Fibroblast of skin of left biceps (primary cell): ENCODE measurements at places on chromosomes 11 and 22.

- no peak for DNase-seq
Measured at GRCh38 chr22:25057013-25057881, 104.7 kb downstream of the KIAA1671 start.

GRCh38 chr11:92332986-92333385 lies 108.4 kb downstream of the FAT3 start:
- DNase-seq: peak; percentile 23

GRCh38 chr11:34910817-34911216 lies 5.4 kb downstream of the APIP start:
- no peak for DNase-seq

DNA sequence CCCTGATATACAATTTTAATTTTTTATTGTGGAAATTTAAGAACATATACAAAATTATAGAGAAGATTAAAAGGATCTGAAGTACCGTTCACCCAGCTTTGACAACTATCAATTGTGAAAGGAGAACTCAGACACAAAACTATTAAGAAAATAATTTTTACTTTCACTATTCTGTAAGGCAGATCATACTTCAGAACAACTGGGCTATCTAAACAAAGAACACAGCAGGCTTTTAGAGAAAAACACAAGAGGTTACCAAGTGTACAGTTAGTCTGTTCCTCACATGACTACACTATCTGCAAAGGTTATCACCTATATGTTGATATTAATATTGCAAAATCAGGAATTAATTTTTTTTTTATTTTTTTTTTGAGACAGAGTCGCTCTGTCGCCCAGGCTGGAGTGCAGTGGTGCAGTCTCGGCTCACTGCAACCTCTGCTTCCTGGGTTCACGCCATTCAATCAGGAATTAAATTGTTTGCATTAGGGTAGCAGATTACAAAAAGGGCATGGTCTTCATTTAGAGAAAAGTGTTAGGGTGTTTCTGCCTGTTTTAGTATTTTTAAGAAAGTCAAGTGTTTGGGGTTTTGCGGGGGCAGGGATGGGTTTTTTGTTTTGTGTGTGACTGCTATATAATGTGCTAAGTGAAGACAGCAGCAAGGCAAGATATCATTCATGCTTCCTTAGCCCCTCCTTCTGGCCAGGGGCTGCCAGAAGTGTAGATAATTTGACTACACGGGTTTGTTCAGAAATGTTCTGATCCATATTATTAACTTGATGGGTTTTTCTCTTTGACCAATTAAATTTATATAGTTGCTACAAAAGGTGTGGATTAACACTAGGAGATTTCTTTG lies 27.6 kb upstream of the SIK2 start:
- no peak for DNase-seq

- DNase-seq: no peak
Measured at GRCh38 chr11:67274768-67275605, 8.7 kb downstream of the GRK2 start.

DNA sequence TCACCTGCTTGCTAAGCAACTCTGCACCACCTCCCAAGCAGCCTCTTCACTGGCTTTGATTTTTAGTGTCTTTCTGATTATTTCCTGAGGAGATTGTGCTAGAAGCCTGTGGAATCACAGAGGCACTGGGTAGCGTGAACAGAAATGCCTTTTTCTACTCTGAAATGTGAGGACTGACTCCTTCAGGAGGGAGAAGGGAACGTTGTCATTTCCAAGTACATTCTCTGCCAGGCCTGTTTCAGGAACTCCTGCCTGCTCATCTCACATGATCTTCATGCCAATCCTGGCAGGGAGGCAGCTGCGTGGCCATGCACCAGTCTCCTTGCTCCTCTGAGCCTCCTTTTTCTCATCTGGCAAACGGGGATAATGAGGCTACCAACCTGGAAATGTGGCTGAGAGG lies 49.8 kb upstream of the PRDM11 start:
- DNase-seq: no peak

GRCh38 chr11:70888061-70888460 lies 364.3 kb downstream of the SHANK2 start:
- no peak for DNase-seq

DNA sequence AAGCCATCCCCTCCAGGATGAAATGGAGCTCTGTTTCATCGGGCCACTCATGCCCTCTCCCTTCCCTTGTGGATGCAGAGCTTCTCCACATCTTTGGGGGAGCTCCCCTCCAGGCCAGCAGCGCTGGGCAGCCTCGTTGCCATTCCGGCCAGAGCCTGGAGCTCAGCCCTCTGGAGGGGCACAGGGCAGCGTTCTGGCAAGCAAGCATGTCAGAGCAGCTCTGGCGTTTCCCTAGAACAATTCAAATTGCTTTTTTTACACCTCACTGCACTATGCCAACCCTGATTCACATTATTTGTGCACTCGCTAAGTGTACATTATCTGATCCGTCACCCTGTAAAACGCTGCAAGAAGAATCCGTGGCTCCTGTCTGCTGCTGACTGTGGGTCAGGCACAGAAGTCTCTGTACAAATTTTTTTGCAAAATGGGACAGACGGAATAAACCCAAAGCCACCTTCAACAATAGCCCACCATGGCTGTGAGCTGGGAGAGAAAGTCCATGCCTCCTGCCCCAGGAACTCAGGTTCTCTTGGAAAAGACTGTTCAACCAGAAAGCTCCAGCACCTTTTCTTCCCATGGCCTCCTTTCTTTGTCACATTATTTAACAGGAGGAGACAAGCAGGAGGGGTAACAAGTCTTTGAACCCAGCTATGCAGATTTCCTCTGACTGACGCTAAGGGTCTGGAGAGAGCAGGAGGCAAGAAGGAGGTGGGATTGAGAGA lies 139.5 kb upstream of the CADM1 start:
- DNase-seq: no peak

DNA sequence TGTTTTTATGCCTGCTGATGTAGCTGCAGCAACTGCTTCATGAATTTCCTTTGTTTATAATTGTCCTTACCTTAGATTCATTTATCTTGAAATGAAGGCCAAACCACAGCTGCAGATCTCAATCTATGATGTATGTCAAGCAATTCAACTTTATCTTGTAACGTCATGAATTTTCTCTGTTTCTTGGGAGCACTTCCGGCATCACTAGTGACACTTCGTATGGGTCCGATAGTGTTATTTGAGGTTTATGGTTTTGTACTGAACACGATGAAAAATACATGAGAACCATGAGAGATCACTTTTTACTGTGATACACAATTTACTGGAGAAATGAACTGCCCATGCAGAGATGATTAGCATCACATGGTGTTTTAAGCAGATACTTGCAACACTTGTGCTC lies 98.5 kb downstream of the CSTPP1 start:
- DNase-seq: no peak

DNA sequence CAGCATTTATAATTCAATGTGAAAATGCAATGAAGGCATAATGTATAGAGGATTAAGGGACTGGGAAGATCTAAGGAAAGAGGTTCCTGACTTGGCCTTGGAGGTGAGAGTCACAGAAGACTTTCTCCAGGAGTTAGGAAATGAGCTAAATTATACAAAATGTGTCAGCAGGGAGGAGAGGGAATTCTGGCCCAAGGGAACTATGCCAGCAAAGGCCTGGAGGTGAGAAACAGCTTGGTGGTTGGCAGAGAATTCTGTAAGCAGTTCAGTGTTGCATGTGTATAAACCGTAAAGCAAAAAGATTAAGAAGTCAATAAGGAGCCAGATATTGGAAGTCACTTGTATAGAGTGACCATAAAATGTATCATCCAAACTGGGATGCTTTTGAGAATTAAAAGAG lies 142.2 kb upstream of the SESN3 start:
- DNase-seq: no peak

DNA sequence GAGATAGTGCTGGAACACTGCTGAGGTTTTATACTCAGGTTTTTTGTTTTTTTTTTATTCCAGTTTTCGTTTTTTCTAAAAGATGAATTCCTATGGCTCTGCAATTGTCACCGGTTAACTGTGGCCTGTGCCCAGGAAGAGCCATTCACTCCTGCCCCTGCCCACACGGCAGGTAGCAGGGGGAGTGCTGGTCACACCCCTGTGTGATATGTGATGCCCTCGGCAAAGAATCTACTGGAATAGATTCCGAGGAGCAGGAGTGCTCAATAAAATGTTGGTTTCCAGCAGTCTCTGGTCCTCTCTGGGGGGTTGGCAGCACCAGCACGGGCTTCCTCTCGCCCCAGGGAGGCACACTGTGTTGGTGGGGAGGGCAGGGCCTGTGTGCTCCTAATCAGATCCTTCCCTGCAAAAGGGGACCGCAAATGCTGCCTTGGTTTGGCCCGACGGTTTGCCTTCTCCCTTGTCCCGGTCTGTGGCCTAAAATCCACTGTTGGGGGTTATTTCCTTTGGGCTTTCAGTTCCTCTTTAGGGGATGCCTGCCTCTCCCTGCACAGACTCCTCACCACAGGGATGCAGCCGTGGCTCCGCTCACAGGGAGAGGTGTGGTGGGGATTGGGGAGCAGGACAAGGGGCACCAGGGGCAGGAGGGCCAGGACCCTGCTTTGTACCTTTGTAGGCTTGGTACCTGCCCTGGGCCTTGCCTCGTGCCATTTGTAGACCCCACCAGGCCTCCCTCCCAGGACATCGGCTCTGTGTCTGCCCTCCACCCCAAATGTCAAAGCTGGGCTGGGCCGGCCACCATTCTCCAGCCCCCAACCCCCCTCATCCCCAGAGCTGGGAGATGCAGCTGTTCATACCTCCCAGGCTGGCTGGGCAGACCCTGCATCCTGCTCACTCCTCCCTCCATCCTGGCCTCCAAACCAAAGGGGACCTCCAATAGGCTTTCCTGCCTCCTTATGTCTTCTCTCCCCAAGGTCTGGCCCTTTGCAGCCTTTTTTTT lies 13.5 kb downstream of the MCAT start:
- DNase-seq: no peak

GRCh38 chr11:71223671-71224660 lies 28.4 kb downstream of the SHANK2 start:
- DNase-seq: no peak

DNA sequence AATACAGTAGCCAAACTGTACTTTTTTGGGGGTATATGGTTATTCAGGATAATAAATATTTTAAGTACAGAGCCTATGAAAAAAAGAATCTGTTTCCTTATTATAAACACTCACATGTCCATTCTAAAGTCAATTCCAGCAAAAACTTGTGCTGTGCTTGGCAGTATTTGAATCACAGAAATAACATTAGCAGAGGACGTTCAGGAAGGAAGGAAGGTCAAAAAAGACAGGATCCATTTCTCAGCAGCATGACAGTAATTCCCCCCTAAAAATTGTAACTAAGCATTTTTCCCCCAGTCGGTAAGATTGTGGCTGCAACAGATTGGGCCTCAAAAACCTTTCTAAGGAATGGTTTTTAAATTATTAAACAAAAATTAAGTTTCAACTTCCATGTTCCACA lies 124.8 kb downstream of the ATG16L2 start:
- DNase-seq: no peak

DNA sequence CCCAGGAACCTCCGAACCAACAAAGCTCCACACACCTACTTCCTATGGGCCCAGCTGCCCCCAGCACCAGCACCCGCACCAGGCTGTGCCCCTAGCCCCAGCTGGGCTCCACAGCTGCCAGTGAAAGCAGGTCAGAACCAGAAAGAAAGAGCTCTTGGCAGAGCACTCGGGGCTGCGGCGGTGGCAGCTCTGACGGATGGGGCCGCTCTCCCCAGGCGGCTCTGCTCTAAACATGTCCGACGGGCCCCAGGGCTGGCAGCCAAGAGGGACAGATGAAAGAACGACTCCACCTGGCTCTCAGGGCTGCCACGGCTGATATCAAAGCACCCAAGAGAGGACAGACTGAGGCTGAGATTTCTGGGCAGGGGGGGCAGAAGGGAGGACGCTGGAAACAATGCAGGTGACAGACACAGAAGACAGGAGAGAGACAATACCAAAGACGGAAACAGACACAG lies 25.7 kb downstream of the LRFN4 start:
- no peak for DNase-seq

GRCh38 chr11:34324466-34324865 lies 33.3 kb downstream of the ABTB2 start:
- no peak for DNase-seq

DNA sequence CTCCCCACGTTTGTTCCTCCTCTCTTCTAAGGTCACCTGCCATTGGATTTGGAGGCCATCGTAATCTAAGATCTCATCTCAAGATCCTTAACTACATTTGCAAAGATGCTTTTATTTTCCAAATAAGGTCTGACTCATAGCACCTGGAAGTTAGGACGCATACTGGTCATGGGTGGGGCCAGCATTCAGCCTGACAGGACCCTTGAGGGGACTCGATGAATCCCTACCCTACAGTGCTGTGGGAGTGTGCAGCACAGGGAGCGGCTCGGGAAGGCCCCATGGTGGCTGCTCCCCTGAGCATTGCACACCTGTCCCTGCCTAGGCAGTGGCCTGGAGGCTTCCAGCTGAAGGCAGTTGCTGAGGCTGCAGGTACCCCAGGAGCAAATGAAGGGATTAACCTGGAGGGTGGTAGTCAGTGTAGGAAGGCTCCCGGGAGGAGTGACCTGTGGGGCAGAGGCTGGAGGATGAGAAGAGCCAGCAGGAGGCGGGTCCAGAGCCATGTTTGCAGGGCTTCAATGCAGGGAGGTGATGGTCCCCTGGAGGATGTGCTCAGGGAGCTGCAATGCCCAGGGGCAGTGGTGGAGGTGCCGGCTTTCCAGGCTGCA lies 362.2 kb downstream of the CTTN start:
- DNase-seq: no peak

GRCh38 chr22:46593996-46594946 lies 25.9 kb upstream of the GRAMD4 start:
- DNase-seq: no peak

DNA sequence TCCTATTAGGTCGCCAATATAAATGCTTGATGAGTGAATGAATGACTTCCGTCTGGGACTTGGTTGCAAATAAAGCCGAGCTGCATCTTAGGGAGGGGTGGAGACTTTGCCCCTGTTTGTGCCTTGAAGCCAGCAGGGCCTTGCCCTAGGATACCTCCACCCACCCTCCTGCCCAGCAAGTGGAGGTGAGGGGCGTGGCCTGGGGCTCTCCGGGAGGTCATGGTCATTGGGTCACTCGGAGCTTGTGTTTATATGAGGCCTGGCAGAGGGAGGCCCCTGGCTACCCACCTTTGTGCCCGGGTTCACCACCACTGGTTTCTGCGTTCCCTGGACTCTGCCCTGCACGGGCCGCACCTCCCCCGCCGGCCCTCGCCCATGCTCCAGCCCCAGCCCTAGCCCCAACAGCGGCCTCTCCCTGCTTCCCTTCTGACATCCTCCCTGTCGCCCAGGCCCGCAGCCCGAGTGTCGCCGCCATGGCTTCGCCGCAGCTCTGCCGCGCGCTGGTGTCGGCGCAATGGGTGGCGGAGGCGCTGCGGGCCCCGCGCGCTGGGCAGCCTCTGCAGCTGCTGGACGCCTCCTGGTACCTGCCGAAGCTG lies 4.3 kb downstream of the MPST start:
- DNase-seq: no peak

DNA sequence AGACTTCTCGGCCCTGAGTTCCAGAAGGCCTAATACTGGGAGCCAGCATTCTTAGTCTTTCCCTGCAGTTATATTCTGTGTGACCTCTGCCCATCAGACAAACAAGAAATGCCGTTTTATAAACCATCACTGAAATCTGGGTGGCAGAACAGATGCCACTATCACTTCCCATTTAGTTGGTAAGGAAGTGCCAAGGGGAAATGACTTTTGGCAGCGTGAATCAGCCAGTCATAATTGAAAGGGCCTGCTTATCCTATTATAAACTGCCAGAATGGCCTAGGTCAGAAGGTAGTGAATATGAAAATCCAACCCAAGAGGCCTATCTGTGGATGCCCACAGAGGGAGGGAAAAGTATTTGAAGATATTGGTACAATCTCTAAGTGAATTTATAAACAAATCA lies 646.8 kb upstream of the CCDC90B start:
- no peak for DNase-seq
